GM06990 (cell line): ENCODE measurements at places on chromosomes 13 and 19.

GRCh38 chr19:53132141-53132991 is at the start of gene ZNF415:
ZNF415 (minus strand) TSS chr19:53132910; CDS start chr19:53122676, 10,234 bp downstream.
- DNase-seq, result no peak

- DNase-seq, result no peak
Observed at GRCh38 chr13:39767791-39768517, 112.5 kb downstream of the COG6 start.

DNA sequence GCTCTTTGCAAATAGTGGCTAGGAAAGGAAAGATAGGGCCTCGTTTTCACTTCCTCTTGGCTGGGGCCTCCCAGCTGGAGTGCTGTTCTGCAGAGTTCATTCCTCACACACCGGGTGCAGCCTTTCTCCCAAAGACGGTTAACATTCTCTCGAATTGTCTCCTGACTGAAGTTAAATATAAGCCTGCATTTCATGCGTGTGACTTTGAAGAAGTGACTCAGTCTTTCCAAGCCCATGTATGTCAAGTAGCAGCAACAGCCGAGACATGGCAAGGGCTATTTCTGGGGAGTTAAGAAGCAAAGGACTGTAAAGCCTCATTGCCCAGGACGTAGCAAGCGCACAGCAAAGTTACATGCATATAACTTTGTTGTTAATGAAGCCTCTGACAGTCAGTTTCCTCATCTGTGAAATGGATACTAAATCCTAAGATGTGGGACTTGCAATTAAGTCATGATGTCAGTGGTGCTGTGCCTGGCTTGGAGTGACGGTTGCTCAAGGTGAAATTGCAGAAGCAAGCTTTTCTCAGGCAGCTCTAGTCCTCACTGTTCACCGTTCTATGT is 502.4 kb downstream of the MYO16 start:
- DNase-seq, result no peak

GRCh38 chr19:10431943-10432735 is 11.8 kb downstream of the PDE4A start:
- DNase-seq, result peak; percentile 80

GRCh38 chr13:94325650-94326049 is 153.8 kb downstream of the DCT start:
- no peak for DNase-seq

GRCh38 chr13:29917650-29918049 is 67.2 kb upstream of the UBL3 start:
- DNase-seq, result no peak

GRCh38 chr13:76086729-76087128 is 450.6 kb downstream of the LMO7 start:
- no peak for DNase-seq

GRCh38 chr19:30802424-30803013 is 430.3 kb downstream of the ZNF536 start:
- no peak for DNase-seq

DNA sequence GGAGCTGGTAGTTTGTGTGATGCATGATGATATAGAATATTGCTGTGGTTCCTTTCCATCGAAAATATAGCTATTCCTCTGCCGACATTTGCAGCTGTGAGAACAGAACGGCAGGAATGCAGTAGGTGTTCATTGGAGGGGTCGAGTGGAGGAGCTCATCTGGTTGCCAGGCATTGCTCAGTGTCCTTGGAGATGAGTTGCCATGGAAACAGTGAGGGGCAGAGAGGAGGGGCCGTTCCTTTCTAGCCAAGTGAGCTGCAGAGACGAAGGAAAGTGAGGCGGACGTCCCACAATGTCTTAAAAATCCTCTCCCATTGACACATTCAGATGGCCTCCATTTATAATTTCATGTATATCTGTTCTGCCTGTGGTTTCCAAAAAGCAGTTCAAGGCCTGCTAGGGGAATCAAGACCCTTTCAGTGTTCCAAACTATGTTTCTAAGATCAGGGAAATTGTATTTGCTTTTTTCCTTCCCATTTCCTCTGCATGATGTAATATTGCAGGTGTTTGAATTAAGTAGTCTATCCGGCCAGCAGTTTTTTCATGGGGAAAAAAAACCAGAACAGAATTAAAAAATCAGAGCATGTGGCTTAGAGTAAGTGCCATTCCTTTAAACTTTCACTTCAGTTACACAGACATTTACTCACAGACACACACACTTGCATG is 41.2 kb upstream of the ZNF835 start:
- DNase-seq, result no peak

- peak; percentile 41 for DNase-seq
Observed at GRCh38 chr13:30577401-30577852, 40.3 kb upstream of the USPL1 start.

GRCh38 chr19:32178401-32178800 is 167.0 kb upstream of the ZNF507 start:
- DNase-seq, result no peak

DNA sequence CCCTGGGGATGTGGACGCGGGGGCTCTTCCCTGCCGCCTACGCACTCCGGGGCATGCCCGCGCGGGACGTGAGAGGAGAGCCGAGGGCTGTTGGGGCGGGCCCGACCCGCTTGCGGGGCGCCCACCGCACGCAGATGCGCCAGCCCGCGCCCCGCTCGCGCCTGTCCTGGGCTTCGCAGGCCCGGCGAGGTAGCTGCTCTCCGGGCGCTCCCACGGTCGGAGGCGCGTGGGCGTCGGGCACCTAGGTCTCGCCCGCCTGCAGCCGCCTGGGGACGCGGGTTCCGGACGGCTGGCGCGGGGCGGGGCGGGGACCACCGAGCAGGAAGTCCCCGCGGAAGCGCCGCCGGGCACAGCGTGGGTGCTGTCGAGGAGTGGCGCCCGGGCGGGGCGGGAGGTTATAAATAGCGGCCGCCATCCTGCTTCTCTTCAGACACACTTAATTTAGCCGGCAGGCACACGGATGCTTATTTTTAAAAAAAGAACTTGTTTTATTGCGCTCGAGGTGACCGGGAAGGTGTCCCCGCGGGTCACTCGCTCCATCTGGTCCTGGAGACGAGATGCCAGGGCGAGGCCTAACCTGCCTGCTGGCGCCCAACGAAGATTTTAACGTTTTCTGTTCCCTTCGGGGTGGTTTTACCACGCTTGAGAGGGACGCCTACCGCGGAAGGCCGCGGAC is 561 bp upstream of the GJA3 start:
- DNase-seq, result peak; percentile 67

DNA sequence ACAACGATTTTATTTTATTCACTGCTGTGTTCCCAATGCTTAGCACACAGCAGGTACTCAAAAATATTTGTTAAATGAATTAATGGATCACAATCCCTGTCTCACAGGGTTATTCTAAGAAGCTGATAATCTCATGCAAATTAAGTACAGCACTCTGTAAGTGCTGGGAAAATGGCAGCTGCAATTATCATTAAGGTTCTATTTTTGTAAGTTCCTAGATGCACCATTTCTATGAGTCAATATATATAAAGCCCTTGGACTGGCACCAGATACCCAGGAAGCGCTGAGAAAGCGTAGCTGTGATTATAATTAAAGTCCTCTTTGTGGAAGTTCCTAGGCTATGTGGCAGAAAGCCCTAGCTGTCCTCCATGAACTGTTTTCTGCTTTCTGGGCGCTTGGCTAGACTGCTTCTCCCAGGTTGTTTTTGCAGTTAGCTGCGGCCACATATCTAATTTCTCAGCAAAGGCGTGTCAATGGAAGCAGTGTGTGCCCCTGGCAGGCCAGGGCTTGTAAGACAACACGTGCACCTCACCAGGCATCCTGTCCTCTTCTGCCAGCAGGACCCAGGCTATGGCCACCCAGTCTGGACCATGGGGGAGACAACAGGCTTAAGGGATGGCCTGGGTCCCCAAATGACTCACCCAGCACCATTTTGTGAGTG is 5.2 kb upstream of the SRRM5 start:
- DNase-seq, result no peak

- DNase-seq, result no peak
Observed at GRCh38 chr13:107574517-107575210, 640.7 kb downstream of the LIG4 start.

- DNase-seq, result no peak
Observed at GRCh38 chr13:27053902-27054595, 117.6 kb downstream of the USP12 start.

DNA sequence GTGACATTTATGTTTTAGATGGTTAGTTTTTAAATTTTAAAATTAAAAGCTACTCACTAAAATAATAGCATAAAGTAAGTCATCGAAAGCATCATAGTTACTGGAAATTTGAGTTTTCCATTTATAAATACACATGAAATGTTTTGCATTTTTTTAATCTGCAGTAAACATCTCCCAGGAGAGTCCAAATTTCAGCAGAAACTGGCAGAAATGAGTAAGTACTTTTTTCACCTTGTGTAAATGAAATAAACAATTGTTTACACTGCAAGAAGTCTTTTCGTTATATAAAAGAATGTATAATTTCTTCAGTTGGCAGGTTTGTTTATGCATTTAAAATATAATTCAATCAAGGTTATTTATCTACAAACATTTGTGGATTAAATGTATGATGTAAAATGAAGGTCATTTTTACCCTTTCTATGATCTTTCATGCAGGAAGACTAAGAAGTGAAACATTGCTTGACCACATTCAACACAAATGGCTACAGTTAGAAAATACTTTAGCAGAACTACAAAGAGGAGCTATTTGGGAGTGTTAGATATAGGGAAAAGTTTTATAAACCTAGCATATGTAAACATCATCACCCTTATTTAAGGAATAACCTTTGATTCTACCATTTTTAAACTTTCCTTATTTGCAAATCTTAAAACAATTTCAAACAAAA is 55.6 kb downstream of the RCBTB2 start:
- no peak for DNase-seq

GRCh38 chr19:4108767-4109625 is 14.9 kb downstream of the MAP2K2 start:
- DNase-seq, result peak; percentile 86

GRCh38 chr13:37074703-37075102 is 15.2 kb upstream of the SUPT20H start:
- DNase-seq, result no peak

- no peak for DNase-seq
Observed at GRCh38 chr19:6970443-6970842, 50.8 kb downstream of the MBD3L2B start.

DNA sequence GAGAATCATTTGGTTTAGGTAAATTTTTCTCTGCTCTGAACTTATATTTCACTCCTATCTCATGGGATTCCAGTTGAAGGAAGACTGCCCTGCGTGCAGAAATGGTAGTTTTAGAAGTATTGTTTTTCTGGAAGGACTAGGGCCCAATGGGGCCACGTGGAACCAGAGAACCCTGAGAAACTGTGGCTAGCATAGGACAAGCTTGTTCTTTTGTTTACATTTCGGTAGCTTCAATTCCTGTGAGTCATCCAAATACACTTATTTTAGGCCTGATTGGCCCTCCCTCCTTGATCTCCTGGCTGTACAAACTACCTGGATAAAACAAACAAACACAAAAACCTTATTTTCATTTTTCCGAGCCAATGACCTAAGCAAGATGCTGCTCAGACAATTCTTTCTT is 124.0 kb downstream of the ITGBL1 start:
- no peak for DNase-seq

GRCh38 chr13:59893266-59893665 is 270.5 kb downstream of the DIAPH3 start:
- no peak for DNase-seq

GRCh38 chr13:42874221-42874620 is 92.8 kb downstream of the FAM216B start:
- DNase-seq, result no peak

- DNase-seq, result no peak
Observed at GRCh38 chr13:64819081-64819480, 2411.1 kb downstream of the PCDH9 start.

DNA sequence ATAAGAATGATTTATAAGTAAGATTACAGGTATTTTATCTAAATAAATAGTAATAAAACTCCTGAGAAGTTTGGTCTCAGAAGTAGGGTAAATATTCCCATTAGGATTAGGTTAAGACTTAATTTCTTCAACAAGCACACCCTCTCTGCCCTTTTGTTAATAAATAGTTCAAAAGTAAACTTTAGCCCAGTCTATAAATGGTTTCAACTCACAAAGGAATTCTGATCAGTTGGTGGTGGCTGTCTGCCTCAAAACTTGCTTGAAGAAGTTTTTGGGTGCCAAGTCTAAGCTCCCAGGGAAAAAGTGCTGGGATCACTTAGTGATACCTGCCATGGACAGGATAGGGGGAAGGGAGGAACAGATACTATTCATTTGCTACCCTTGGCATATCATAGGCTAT is 22.9 kb downstream of the MBNL2 start:
- DNase-seq, result no peak

GRCh38 chr19:54114340-54115108 is 933 bp downstream of the TFPT start:
- no peak for DNase-seq

DNA sequence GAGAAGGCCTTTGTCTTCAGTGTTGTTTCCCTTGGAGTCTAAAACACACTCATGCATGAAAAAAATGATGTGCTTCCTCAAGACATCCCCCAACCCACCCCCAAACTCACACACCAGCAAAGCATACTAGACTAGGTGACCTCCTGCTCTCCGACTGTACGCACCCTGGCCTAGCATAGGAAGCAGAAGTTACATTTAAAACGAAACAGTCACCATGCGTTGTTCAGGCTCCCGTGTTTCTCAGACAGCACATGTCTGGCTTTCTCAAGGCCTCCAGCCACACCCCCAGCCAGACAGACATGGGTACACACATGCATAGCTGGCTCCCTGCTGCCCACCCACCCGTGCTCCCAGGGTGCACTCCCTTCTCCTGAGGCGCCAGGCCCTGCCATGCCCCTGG is 28.7 kb upstream of the C1QTNF9 start:
- no peak for DNase-seq

- DNase-seq, result peak; percentile 41
Observed at GRCh38 chr13:98919566-98919965, 58.3 kb downstream of the DOCK9 start.

GRCh38 chr13:40064154-40065097 is 409.0 kb downstream of the COG6 start:
- no peak for DNase-seq

GRCh38 chr19:4443966-4444764 is 13.4 kb downstream of the UBXN6 start:
- no peak for DNase-seq

DNA sequence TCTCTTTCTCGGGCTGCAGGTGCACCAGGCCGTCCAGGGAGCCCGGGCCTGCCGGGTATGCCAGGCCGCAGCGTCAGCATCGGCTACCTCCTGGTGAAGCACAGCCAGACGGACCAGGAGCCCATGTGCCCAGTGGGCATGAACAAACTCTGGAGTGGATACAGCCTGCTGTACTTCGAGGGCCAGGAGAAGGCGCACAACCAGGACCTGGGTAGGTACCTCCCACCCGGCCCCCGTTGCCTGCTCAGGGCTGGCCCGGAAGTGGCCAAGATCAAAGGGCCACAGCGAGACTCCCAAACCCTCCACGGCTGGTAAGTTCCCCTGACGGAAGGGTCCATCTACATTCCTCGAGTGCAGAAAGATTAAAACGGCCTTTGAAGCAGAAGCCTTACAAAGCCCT is 55.1 kb downstream of the RAB20 start:
- DNase-seq, result no peak
